T47D (cell line): ENCODE measurements at places on chromosomes 5 and 9.

- DNase-seq: no peak
These were observed 57.6 kb downstream of the DENND4C start for GRCh38 chr9:19288081-19288480.

DNA sequence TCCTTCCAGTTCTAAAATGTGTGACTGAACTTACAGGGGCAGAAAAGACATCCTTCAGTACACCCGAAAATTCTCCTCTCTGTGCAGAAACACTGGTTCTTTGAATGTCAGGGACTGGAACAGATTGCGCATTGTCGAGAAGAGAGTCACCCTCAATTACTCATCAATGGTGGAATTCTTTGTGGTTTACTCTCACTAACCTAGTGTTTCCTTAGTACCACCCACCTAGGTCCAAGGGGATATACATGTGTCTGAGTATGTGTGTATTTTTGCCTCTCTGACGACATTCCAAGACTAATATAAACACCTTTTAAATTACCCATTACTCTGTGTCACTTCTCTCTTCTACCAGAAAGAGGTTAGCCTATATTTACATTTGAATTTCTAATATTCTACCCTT lies 660.8 kb downstream of the TLE1 start:
- no peak for DNase-seq

DNA sequence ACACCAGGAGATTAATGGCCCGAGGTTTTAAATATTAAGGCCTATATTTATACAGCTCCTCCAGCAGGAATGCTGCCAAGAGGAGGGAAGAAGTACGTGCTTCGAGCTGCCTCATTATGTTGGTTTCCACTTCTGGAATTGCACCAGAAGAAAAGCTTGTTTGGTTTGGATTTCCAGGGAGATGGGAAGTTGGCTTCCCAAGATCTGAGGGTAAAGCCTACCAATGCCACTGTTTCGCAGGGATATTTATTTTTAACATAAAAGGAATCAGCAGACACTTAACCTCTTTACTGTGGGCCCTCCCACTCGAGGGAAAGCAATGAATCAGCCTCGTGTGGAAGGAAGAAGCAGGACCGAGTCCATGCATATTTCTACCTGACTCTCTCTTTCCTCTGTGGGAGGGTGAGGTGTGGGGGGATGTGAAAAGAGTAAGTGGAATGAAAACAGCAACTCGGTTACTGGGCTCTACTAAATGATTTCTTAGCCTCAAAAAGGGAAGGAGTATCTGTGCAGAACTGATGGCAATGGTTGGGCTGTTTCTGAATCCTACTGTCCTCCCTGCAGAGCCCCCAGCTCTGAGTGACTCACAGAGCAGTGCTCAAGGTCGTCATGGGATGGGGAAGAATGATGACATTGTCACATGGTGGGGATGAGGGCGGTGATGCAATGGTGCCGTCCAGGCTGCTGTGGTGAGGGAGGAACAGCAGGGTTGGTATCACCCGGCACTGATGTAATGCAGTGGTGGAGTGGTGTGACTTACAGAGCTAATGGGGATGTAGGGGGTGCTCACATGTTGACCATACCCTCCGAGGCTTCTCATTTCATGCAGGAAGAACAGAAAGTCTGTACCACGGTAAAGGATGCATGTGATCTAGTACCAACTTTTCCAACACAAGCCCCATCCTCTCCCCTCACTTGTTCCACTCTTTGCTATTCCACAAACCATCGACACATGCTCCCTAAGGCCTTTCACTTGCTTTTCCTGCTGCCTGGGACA lies 215.0 kb upstream of the PANK3 start:
- no peak for DNase-seq

DNA sequence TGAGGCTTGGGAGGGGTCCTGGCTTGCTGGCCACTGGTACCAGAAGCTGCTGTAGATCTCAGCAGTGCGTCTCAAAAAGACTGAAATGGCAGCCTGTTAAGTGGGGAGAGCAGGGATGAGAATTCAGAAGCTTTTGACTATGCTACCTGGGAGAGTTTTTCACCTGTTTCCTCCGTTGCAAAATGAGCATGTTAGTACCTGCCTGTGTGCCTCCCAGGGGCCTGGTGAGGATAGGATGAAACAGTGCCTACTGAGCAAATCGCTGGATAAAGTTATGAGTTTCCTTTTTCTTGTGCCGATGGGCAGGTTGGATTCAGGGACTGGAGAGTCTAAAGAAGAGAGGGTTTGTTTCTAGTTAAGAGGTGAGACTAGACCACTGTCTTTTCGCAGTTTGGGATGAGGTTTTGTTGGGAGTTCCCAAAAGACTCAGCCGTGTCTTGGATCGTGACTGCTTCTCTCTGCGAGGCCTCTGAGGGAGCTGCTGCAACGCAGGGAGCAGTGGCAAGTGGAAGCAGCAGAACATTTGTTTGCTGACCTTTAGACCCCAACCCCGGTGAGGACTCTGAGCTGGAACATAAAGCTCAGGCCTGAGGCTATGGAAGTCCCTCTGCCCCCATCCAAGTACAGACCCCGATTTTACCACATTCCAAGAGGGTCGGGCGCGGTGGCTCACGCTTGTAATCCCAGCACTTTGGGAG lies 1.4 kb downstream of the RALGPS1 start:
- no peak for DNase-seq

DNA sequence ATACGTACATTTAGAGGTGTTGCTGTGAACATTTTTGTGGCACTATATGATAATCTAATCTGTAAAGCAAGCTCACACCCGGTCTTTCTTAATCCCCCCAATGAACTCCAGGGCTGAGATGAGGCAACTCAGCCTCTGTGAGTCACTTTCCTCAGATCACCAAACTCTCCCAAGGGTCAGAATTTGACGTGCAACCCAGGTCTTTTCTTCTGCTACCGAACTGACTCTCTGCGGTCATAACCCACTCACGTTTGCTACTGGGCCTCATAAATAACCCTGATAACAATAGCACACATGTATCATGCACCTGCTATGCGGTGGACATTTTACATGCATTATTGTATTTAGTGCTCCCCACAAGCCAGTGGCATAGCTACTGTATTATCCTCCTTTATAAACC lies 153.1 kb downstream of the DROSHA start:
- no peak for DNase-seq

DNA sequence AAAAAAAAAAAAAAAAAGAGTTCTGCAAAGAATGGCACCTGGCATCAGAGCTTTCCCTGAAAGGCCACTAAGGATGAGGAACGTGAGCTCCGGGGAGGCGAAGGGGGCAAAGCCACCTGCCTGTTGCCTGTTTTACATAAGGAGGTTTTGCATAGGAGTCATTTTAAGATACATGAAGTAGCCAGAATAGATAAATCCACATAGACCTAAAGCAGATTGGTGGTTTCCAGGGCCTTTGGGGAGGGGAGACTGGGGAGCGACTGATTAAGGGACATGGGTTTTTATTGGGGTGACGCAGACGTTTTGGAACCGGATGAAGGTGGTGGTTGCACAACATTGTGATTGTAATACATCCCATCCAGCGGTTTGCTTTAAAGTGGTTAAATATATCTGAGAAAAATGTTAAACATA lies 7.1 kb downstream of the NEK6 start:
- no peak for DNase-seq

DNA sequence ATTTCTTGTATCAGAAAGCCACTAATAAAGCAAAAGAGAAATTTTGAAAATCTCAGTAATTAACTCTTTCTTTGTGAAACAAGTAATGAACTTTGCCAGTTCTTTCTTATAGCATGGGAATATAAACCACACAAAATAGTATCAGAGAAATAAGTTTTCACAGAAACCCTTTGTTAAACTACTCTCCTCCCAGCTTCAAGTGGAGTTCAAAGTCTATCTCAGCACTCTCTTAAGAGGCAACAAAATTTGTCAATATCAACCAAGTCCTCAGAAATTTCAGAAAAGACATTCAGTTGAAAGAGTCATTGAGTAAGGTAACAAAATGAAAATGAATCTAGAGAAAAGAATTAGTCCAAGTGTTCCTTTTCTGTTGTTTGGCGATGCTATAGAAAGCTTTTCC lies 89.3 kb downstream of the NTRK2 start:
- no peak for DNase-seq

GRCh38 chr9:89078860-89079259 lies 87.6 kb downstream of the S1PR3 start:
- no peak for DNase-seq

GRCh38 chr5:168408561-168409305 lies 77.5 kb upstream of the RARS1 start:
- DNase-seq: no peak

- DNase-seq: no peak
These were observed 29.3 kb upstream of the CLPTM1L start for GRCh38 chr5:1374030-1374678.

DNA sequence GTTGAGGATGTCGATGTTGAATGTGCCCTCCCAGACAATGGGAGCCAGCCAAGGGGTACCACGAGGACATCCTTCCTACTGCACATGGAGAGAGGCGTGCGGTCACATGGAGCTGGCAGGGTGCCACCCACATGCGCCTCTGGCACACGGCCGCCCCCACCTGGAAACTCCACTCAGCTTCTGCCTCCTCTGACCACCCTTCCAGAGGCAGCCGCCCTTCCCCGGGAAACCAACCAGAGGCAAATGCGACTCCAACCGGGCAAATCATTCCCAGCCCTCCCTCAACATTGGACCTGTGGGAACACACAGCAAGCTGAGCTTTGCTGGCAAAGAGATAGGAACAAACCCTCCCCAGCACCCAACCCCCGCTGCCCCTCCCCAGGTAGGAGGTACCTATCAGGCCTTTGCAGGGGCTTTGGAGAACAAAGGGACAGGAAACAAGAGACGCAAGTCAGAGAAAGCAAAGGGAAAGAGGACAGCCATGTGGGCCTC lies 17.5 kb downstream of the ABO start:
- DNase-seq: no peak

GRCh38 chr5:82418608-82418950 lies 140.4 kb upstream of the RPS23 start:
- DNase-seq: no peak

DNA sequence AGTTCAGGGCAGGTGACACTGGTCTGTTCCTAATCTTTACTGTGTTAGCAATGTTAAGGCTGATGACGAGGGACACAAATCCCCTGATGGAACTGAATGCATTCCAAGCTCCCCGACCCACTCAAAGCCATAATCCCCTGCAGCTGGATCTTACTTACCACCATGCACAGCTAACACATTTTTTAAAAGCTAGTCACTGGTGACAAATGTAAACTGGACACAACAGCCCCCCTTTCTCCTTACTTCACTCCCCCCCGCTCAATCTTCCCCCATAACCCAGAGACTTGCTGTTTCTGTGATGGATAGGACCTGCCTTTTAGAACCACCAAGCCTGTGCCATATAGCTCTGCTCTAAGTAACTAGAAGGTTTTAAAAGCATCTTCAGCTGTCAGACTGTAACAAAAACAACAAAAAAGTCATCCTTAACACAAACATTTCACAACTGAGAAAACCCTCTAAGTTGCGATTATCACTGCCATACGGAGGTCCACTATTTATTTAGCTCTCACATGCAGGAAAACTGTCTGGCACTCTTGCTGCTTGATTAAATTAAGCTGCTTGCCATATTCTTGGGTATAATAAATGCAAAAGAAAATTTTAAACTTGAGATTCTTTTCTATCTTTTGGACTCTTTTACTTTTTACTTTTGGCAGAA lies 44.4 kb downstream of the BNC2 start:
- no peak for DNase-seq

GRCh38 chr9:123250504-123250903 lies 17.9 kb downstream of the STRBP start:
- no peak for DNase-seq

- no peak for DNase-seq
These were observed 412.8 kb downstream of the SPOCK1 start for GRCh38 chr5:137086342-137086741.

- DNase-seq: peak; percentile 39
These were observed 45.7 kb downstream of the MUSK start for GRCh38 chr9:110714314-110714713.

DNA sequence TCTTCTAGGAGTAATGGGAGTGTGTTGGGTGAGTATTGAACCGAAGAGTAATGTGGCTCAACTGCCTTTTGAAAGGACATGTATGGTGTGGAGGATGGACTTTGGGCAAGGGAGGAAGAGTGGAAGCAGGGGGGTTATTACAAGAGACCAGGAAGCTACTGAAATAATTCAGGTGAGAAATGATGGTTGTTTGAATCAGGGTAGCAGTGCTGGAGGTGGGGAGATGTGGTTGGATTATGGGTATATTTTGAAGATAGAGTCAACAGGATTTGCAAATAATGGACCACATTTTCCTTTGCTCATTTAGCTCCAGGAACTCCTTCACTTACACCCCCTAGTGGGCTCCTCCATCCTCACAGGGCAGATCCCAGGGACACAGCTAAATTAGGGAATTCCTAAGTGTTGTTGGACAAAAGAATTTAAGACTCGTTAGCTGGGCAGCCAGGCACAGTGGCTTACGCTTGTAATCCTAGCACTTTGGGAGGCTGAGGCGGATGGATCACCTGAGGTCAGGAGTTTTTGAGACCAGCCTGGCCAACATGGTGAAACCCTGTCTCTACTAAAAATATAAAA lies 1.2 kb upstream of the SLC4A9 start:
- DNase-seq: no peak

DNA sequence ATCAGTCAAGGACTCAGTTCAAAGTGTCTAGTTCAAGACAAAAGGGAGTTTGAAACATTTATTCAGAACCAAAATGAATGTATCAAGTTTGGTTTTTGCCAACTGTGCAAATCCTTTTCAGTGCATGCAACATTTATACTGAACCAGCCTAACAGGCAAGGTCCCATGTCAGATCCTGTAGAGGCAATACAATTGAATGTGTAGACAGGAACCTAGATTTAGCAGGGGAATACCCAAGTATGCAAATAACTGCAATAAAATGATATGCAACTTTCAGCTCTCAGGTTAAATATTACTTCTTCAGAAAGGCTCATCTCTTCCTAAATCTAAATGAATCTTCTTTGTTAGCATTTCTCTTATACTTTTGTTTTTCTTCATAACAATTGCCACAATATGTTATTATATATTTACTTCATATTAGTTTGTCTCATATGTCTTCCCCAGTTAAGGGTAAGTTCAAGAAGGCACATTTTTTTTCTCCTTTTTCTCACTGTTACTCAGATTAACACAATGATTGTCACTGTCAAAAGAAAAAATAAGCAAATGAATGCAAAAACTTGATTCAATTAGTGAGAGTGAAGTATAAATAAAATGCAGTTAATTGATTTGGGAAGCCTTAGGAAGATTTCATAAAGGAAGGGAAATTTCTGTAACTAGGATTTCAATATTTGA lies 163.9 kb upstream of the RASA1 start:
- DNase-seq: no peak

- DNase-seq: no peak
These were observed 101.7 kb downstream of the GDNF start for GRCh38 chr5:37738057-37738691.

DNA sequence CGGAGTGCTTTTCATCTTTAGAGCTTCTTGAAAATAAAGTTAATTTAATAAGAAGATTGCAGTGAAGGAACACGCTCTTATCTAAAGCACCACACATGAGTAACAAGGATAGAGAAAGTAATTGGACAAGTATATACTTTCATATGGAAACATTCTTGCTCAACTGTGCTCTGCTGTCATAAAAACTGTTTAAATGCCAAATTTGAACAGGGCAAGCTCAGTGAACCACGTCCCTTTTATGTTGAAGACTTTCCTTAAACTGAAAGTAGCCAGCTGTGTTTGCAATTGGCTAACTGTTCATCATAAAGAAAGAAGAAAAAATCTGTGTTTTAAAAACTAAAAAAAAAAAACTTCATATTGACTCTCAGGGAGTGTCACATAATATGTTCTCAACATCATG lies 1610.7 kb upstream of the C9orf72 start:
- no peak for DNase-seq
